GM12891 (cell line): ENCODE measurements at places on chromosomes 16 and 17.

DNA sequence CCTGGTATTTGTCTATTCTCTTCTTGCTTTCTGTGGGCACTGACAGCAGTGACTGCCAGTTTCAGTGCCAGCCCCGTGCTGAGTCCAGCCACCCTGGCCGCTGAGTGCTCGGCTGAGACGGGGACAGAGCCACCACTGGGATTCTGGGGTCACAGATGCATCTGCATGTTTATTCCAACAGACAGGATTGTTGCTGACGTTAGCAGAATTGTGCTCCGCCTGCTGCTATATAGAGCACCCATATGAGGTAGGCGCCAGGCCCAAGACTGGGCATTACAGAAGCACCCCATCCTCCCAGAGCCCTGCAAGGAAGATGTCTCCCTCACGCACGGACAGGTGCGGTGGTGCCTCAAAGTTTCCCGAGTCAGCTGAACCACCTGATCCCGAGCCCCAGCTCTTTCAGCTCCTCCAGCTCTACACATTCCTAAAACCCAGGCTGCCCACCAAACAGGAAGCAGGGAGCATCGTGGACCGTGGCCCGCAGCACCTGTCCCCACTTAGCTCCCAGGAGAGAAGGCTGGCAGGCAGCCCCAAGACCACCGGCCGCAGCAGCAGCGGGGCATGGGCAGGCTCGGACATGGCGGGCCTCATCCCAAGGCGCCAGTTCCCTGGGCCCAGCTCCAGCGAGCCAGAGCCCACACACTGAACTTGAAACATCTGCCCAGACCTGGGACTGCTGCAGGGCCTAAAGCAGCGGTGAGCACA is 44.9 kb upstream of the RASD1 start:
- DNase-seq, result no peak

GRCh38 chr16:48462106-48462740 is 77.0 kb upstream of the SIAH1 start:
- no peak for DNase-seq

DNA sequence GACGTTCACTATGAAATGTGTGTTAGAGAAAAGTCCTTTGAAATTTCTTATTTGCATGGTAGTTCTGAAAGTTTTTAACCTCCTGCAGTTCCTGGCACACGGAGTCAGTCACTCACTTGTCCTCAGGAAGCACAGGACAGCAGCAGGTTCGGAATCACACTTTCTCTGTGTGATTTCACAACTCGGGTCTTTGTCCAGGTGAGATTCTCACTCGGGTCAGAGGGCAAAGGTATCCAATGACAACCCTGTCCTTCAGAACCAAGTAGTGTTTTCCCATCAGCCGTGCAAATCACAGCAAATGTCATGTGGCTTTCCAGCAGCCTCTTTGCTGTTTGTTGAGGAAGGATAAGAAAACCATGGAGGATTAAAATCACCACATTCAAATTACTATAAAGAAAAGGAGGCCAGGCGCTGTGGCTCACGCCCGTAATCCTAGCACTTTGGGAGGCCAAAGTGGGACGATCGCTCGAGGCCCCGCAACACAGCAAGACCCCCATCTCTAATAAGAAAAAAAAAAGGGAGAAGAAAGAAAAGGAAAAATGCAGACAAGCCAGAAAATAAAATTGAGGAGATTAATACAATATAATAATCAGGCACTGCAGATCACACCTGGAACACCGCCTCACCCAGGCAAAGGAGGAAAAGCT is 22.0 kb downstream of the ADCY9 start:
- no peak for DNase-seq

- no peak for DNase-seq
Measured at GRCh38 chr16:84502581-84502980, 1.9 kb downstream of the MEAK7 start.

- DNase-seq, result no peak
Measured at GRCh38 chr17:2380226-2380922, 20.5 kb downstream of the MNT start.

- DNase-seq, result no peak
Measured at GRCh38 chr16:31355431-31356100, 590 bp downstream of the ITGAX start.

- DNase-seq, result no peak
Measured at GRCh38 chr17:42521036-42521435, 15.0 kb upstream of the NAGLU start.

GRCh38 chr17:28188841-28189263 is 130.1 kb upstream of the TMEM97 start:
- DNase-seq, result no peak

GRCh38 chr16:70582280-70582978 is 58.8 kb downstream of the SF3B3 start:
- DNase-seq, result no peak

GRCh38 chr17:27607521-27608091 is 23.4 kb upstream of the LGALS9 start:
- DNase-seq, result no peak
